ENCODE measurements at places on chromosomes 5 and 9. TPM values are rescaled to one million over a fixed set of nuclear protein-coding genes. Genes with fewer than 3 reads are reported as not detected.

Gene PCDHA7
- total RNA-seq: 0.46 TPM

GRCh38 chr5:176166427-176166826, 71.8 kb upstream of the SIMC1 start:
- no peak for DNase-seq

- no peak for DNase-seq
These were observed 8.5 kb downstream of the EGFL7 start for GRCh38 chr9:136671254-136671614.

Gene TSSK1B
- total RNA-seq: 4.0 TPM

GRCh38 chr5:67031692-67032091, 164.9 kb downstream of the CD180 start:
- DNase-seq: no peak

DNA sequence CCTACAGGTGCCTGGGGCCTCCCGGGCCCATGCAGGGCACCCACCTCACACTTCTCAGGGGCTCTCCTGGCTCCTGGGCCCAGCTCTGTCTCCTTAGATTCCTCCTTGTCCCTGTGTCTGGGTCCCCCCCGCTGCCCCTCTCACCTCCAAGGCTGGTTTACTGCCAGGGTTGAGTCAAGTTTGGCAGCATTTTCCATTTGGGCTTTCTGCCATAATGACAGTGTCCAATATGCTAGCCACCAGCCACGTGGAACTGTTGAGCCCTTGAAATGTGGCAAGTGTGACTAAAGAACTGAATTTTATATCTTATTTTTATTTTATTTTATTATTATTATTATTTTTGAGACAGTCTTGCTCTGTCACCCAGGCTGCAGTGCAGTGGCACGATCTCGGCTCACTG, 1.9 kb downstream of the TTC16 start:
- DNase-seq: no peak

Gene NEUROG1
- total RNA-seq: not detected

Gene STPG3
- total RNA-seq: not detected

Gene ERAP2
- 19.0 TPM for total RNA-seq

DNA sequence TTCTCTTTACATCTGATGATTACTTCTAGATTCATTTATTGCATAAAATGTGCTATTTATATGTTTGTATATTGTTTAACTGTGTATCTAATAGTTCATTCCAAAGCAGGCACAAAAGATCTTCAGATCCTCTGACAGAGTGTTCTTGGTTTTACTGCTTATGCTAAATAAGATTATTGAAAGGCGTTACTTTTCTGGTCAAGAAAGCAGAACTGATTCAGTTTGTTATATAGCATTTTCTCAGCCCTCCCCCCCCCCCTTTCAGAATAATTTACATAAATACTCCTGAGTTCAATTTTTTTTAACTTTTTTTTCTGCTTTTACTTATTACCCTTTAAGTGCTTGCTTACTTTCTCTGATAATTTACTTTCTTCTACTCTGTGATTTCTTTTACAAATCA, 15.4 kb downstream of the CDC42SE2 start:
- no peak for DNase-seq

- DNase-seq: no peak
These were observed 26.2 kb downstream of the ARL14EPL start for GRCh38 chr5:116058346-116058936.

Gene HTR1A
- total RNA-seq: 1.2 TPM

DNA sequence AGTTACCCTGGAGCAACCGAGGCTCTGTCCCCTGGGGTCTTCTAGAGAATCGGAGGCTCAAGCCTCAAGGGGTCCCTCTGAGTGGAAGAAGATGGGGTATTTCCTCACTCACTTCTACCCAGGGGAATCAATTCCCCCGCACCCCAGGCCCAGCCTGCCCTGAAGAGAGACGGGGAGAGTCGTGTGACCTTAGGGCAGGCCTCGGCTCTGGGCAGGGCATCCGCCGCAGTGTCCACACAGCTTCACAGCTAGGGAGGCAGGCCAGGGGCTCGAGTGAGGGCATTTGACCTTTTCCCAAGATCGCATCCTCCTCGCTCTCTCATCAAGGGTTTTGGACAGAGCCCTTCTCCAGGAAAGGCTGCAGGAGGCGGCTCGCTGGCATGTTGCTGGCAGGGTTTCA, 57.9 kb upstream of the CNOT6 start:
- DNase-seq: no peak

Gene C5orf58
- total RNA-seq: not detected

Gene PPP2R2B
- total RNA-seq: 0.68 TPM

Gene IFNE
- total RNA-seq: not detected

GRCh38 chr9:102911185-102911584, 83.9 kb upstream of the CYLC2 start:
- no peak for DNase-seq

DNA sequence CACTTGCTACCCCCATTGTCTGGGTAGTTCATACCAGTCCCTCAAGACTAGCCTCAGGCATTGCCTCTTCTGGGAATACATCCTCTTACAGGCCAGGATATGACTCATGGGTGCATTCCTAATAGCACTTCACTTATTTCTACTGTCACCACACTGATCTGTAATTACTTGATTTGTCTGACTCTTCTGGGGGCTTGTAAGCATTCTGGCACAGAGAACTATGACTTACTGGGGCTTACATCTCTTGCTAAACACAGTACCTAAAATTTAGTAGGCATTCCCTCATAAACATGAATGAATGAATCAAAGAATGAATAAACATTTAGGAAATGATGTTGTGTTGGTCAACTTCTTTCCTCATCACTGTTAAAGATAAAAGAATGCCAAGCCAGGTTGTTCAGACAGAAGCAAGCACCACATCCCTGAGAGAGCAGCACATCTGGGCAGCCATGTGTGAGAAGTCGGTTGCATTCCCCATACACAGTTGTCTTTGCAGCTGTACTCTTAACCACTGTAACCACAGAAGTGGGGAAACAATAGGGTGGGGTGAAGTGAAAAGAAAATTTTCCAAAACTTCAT, 27.6 kb downstream of the IL7R start:
- DNase-seq: no peak

Gene TUSC1
- total RNA-seq: 35.6 TPM

Gene SPINK13
- not detected for total RNA-seq

Data from prostate gland (tissue), 2 donors.